Stimulated activated CD8-positive, alpha-beta memory T cell treated with anti-CD3 and anti-CD28 coated beads, Interleukin-15, amount 100 ng/mL, for 1 hour (primary cell): ENCODE measurements at places on chromosomes 2 and 18.

DNA sequence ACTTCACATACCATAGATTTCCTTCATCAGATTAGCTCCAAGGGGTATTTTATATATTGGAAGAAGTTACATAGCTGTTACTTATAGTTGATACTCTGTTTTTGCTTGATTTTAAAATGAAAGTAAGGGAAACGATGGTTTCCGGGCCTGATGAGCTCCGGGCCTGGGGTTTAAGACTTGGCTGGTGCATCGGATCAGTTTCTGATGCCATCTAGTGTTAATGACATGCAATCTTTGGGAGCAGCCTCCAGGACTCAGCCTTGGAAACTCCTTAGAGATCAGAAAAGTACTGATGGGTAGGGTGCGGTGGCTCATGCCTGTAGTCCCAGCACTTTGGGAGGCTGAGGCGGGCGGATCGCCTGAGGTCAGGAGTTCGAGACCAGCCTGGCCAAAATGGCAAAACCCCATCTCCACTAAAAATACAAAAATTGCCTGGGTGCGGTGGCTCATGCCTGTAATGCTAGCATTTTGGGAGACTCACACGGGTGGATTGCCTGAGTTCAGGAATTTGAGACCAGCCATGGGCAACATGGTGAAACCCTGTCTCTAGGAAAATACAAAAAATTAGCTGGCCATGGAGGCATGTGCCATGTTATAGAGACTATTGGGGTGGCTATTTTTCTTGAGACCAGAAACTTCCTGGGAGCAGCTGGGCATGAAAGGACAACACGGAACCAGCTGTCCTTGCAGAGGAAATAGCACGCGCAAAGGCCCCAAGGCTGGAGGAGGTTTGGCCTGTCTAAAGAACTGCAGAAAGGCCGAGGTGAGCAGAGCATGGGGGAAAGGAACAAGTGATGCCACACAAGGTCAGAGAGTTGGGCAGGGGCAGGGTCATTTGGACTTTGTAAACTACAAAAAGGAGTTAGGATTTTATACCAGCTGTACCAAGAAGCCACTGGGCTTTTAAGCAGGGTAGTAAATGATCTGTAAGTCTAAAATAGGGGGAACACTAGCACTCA, 46.9 kb upstream of the CNOT11 start:
- DNase-seq = no peak

DNA sequence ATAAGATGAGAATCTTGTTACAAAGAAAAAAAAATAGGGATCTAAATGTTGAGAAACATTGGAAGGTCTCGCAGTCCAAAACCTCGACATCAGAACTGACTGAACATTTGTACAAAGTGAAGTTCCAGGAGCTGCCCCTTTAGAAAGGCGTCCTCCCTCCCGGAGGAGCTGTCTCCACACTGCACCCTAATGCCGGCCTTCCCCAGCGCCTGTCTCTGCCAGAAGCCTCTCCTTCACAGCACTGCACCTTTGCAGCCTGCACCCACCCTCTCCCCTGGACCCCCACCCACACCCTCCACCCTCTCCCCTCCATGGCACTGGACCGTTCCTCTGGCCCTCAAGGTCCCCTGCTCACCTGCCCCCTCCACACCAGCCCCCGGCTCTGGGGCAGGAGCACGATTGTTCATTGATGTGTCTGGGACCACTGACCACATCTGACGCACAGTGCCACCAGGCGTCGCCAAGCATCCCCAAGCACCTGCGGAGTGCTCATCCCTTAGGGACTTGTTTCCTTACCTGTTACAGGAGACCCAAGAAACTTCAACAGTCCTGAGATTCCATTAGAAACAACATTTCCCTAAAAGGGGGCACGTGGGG, 90.3 kb upstream of the SNTG2 start:
- DNase-seq = no peak

DNA sequence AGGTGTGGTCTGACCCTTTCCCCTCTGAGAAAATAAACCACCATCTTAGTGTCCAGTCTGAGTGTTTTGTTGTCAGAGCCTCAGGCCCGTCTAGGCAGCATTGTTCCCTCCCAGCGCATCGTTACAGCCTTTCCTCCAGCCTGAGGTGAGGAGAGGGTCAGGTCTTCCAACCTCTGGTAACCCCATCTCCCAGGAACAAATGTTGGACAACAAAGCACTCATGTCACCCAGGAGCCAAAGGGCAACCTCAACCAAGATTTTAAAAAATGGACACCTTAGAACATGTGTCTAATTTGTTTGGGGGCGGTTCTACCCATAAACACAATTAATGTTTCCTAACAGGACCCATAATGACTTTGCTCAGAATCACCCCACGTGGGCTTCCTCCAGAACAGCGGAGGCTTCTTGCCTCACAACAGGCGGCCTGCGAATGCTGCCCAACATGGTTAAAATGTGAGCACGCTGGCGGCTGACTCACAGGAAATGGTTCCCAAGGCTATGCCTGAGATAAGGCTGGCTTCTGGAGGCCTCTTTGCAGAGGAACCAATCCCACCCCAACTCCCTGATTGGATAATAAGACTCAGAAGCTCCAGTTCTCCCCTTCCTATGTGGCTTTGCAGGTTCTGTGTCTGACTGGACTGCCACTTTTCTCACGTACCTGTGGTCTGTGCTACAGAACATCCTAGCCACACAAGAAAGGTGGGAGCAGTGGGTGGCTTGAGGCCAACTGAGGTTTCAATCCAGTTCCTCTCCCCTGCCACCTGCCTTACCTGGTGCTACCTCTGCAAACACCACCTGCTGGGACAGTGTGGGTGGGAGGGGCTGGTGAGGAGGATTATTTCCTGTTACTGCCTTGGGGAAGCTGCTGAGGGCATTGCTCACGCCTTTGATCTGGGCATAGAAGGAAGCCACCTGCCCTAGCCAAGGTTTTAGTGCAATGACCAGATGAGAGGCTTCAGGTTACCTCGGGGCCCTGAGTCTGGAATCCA, 108.8 kb downstream of the B3GNT2 start:
- DNase-seq = no peak

- no peak for DNase-seq
Measured at GRCh38 chr2:168894720-168895119, 4.5 kb upstream of the SPC25 start.

DNA sequence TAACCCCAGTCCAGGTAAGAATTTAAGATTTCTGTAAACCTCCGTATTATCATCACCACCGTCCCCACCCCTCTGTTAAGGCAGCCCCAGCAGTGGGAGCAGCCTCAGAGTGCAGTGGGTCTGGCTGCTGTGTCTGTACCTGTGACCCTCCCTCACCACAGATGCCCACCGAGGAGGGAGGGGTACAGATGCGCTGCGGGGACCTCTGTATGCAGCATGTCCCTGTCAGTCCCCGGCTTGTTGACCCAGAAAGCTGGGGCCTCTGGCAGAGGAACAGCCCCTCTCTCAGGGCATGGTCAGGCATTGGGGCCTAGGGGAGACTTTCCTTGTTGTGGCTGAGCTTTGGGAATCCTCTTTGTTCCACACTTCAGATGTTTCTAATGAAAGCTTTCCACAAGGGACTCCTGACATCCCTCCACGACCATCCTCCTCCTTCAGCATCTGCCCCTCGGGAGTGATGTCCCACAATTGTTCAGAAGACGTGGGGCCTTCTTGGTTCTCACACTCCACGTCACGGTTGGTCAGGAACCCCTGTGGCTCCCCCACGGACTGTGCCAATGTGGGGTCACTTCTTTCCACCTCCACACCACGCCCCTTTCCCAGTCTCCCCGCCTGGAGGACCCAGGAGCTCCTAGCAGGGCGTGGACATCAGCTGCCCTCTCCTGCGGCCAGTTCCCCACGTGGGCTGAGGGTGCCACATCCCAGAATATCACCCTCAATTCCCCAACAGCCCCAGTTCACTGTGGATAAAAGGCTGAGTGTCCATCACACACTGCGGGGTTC, 384.2 kb upstream of the MYT1L start:
- DNase-seq = no peak

GRCh38 chr2:172878260-172878659, 142.6 kb downstream of the RAPGEF4 start:
- no peak for DNase-seq

GRCh38 chr2:131520526-131520925, 7.2 kb upstream of the CCDC74A start:
- DNase-seq = no peak

DNA sequence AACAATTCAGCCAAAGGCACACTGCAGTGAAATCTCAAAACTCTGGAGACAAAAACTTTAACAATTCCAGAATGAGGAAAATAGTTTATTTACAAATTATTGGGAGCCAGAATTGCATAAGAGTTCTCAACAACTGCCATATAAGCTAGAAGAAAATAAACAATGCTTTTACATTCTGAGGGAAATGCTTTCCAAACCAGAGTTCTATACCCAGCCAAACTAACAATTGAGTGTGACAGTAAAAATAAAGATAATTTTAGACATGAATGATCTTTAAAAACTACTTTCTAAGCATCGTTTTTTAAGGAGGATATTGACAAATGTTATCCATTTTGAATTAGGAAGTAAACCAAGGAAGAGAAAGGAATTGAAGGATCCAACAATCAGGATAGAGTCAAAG, 271.4 kb downstream of the DYSF start:
- no peak for DNase-seq

GRCh38 chr2:148545390-148546256, 98.9 kb upstream of the EPC2 start:
- no peak for DNase-seq

GRCh38 chr2:157839822-157840221, 36.3 kb downstream of the ACVR1 start:
- no peak for DNase-seq

DNA sequence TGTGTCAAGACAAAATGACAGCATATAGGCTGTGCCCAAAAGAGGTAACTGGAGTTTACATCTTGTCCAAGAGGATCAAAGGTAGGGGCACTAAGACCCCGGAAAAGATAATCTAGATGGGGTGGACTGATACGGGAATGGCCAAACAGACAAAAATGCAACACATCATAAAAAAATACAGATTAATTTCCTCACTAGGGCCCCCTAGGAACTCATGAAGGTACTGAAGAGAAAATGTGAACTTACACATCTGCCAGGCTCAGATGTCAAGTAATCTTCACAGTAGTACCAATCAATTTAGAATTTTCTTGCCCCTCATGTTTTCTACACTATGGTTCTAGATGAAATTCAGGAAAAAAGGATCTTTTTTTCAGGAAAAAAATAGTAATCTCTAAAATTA, 115.6 kb upstream of the REG3A start:
- no peak for DNase-seq

- no peak for DNase-seq
Measured at GRCh38 chr18:35770376-35771014, 189.0 kb downstream of the GALNT1 start.

DNA sequence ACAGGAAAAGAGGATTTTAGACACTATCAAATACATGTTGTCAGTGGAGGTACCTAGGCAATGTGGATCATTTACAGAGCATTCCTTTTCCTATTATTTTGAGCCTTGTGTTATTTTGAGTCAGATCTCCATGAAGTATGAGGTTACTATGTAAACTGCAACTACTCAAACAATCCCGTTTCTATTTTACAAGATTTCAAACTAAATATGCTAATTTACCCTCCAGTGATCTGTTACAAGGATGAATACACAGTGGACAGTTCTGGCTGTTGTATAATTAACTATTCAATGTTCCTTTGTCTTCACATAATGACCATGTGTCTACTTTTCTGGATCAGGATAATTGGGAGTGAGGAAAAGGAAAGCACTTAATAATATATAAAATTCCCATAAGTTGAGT, 4.6 kb downstream of the HOXD1 start:
- DNase-seq = no peak

DNA sequence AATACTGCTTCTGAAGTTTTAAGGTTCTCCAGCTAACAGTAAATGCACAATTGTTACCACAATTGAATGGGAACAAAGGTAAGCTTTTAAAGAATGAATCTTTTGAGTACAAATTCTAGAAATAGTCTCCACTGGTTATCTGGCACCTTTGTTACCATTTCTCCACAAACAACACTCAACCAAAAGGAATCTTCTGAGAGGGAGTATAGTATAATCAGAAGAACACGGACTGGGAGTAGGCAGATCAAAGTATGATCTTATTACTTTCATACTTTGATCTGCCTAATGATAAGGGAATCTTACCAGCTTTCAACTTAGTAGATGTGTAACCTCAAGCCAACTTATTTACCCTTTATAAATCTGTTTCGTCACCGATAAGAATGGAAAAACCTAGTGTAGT, 1.4 kb downstream of the CEP76 start:
- DNase-seq = no peak

DNA sequence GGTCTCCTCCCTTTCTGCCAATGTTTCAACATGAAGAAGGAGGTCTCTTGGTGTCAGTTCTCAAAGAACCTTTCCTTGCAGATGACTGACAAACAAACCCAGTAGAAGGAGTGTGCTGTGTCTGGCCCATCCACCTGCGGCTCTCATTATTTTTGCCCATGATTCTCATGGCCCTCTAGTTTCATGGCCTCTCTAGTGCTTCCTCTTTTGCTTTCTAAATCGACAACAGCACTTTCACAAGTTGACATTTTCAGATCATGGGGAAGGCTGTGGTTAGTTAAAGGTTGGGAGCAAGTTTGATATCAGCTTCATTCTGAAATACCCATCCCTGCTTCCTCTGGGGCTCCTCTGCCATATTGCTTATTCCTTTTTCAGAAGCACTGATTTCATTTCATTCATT, 805.2 kb downstream of the SLC4A3 start:
- DNase-seq = no peak

DNA sequence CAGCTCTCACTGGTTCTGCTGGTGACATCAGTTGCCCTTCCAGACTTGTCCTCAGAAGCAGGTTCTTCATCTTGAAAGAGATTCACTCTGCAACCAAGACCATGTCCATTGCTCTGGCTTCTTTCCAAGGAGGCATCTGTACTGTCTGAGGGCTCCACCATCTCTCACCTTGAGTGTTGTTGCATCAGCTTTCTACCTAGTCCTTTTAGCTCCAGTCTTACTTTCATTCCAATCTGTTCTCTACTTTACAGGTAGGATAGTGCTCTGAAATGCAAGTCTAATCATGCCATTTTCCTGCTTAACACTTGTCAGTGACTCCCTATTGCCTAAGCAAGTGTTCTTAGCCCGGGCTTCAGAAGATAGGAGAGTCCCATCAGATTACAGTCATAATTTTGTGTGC, 117.7 kb downstream of the EN1 start:
- no peak for DNase-seq

GRCh38 chr2:141384676-141385075, 746.1 kb downstream of the LRP1B start:
- no peak for DNase-seq

- DNase-seq = no peak
Measured at GRCh38 chr18:73990258-73990657, 157.4 kb downstream of the FBXO15 start.

GRCh38 chr2:52260904-52261303, 1229.0 kb upstream of the NRXN1 start:
- DNase-seq = no peak

GRCh38 chr2:42652086-42652485, 83.7 kb downstream of the MTA3 start:
- no peak for DNase-seq

- DNase-seq = no peak
Measured at GRCh38 chr2:201419057-201419635, 32.1 kb downstream of the TRAK2 start.

GRCh38 chr2:21676041-21676440, 552.3 kb downstream of the TDRD15 start:
- DNase-seq = no peak
